Smooth muscle cell of the pulmonary artery (primary cell): ENCODE measurements at places on chromosomes 3 and 15. TPM values are rescaled to one million over a fixed set of nuclear protein-coding genes. Genes with fewer than 3 reads are reported as not detected.

The SV2B gene
- total RNA-seq, result under 0.01 TPM in 1 of 2 replicates, not detected in the other

The TERC gene
- total RNA-seq, result 23.9 and 66.4 TPM in 2 replicates

The EOMES gene
- not detected in 2 replicates for total RNA-seq

The ST3GAL6 gene
- 6.4 and 19.9 TPM in 2 replicates for total RNA-seq

The RCCD1 gene
- 14.8 and 18.0 TPM in 2 replicates for total RNA-seq

The SEMA7A gene
- 9.4 and 20.7 TPM in 2 replicates for total RNA-seq

The TXNRD3 gene
- total RNA-seq, result 6.9 and 8.9 TPM in 2 replicates

The ARNT2 gene
- 4.1 and 10.4 TPM in 2 replicates for total RNA-seq

The EIF2B5 gene
- total RNA-seq, result 27.0 and 27.2 TPM in 2 replicates

The ALDH1A2 gene
- total RNA-seq, result 0.86 and 3.8 TPM in 2 replicates

The UQCC5 gene
- 3.1 and 6.5 TPM in 2 replicates for total RNA-seq

The DUOXA1 gene
- 0.07 TPM in 1 of 2 replicates, not detected in the other for total RNA-seq

The BMF gene
- 2.0 and 3.8 TPM in 2 replicates for total RNA-seq

The SLC9C1 gene
- total RNA-seq, result 0.20 and 0.43 TPM in 2 replicates

The SLC28A1 gene
- 0.10 TPM in 1 of 2 replicates, not detected in the other for total RNA-seq

The TBC1D5 gene
- 80.4 and 92.8 TPM in 2 replicates for total RNA-seq

The SLC38A3 gene
- total RNA-seq, result not detected in 2 replicates

The ZNF619 gene
- 7.0 and 7.5 TPM in 2 replicates for total RNA-seq

The FBXW12 gene
- total RNA-seq, result not detected in 2 replicates
